M059J (cell line): ENCODE measurements at places on chromosomes 3 and 15.

- no peak for DNase-seq
These were observed 236.1 kb downstream of the NEK10 start for GRCh38 chr3:27133060-27133459.

DNA sequence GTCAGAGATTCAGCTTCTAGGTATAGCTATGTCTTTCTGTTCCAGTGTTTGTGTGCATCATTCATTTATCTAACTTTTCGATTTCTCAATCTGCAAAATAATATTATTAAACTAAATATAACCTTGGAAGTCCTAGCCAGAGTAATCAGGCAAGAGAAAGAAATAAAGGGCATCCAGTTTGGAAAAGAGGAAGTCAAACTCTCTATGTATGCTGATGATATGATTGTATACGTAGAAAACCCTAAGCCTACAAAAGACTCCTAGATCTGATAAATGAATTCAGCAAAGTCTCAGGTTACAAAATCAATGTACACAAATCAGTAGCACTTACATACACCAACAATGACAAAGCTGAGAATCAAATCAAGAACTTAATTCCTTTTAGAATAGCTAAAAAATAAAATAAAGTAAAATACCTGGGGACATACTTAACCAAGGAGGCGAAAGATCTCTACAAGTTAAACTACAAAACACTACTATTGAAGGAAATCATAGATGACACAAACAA, 718.2 kb downstream of the NTRK3 start:
- DNase-seq = no peak

- DNase-seq = no peak
These were observed 334.0 kb upstream of the KCNMB2 start for GRCh38 chr3:178202194-178202593.

DNA sequence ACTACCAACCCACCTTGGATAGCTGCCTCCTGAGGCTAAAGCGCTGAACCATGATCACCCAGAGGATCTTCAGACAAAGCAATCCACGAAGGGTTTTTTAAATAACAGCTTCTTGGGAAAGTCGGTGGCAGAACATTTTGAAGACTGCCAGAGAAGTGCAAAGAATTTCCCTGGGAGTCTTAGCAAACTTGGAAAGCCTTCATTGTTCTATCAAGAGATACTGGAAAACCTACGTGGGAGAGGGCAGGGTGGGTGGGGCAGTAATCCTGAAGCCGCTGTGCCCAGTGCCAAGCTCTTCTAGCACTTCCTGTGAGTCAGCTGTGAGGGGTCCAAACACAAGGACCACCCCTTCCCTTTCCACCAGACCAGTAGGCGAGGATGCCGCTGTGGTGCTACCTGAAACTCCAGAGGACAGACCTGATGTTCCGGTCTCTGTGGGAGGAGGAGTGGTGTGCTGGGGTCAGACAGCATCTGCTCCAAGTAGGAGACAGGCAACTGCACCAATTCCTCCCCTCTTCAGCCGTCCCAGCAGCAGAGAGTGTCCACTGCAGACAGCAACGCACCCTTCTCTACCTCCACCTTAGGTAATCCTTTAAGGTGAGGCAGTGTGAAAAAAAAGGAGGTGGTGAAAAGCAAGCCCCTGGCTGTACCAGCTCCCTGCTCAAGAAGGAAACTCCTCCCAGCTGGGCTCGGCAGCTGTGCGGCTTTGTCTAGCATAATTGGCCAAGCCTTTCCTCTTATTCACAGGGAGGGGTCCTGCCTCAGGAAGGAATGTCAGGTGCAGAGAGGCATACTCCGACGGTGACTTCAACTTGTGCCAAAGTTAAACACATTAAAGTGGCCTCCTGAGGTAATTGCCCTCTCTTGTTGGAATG, 99.0 kb downstream of the TMCC1 start:
- peak; percentile 81 for DNase-seq
